ENCODE measurements at places on chromosomes 3 and 15.

DNA sequence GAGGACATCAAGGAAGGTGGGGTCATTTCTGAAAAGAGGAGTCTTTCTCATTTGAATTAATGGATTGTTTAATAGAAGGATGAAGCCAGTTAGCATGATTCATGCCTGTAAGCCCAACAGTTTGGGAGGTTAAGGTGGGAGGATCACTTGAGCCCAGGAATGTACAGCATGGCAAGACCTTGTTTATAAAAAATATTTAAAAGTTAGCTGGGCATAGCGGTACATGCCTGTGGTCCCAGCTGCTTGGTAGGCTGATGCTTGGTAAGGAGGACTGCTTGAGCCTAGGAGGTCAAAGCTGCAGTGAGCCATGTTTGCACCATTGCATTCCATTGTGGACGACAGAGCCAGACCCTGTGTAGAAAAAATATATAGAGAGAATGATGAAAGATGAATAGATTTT is 165.5 kb downstream of the ALCAM start:
- DNase-seq: no peak

GRCh38 chr15:80820092-80820491 is 40.9 kb downstream of the CEMIP start:
- DNase-seq: no peak

GRCh38 chr3:156271508-156271907 is 151.1 kb downstream of the KCNAB1 start:
- DNase-seq: no peak

GRCh38 chr15:82641129-82641798 is 5.9 kb downstream of the CPEB1 start:
- DNase-seq: no peak

DNA sequence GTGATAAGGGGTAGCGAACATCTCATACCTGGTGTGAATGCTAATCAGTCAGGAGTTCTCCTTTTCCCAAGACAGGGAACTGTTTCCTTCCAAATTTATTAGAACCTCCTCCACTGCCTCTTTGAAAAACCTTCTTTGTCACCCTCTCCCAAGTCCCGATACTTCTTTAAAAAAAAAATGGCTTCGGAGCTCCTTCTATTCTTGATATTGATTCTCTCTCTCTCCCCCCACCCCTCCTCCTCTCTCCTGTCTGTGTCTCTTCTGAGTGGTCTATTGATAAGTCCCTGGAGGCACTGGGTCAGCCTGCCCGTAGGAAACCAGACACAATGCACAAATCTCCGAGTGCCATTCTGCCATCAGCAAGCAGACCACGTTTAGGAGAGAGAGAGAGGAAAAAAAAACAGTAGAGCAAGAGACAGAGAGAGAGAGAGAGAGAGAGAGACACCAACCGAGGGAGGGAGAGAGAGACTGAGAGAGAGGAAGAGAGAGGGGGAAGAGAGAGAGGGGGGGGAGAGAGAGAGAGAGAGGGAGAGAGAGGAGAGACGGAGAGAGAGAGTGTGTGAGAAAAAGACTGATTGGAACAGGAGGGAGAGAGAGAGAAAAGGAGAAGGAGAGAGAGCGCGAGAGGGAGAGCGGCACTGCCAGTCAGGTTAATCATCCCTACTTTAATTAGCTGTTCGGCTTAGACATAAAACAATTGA is 160.9 kb downstream of the TIGIT start:
- DNase-seq: peak; percentile 43

DNA sequence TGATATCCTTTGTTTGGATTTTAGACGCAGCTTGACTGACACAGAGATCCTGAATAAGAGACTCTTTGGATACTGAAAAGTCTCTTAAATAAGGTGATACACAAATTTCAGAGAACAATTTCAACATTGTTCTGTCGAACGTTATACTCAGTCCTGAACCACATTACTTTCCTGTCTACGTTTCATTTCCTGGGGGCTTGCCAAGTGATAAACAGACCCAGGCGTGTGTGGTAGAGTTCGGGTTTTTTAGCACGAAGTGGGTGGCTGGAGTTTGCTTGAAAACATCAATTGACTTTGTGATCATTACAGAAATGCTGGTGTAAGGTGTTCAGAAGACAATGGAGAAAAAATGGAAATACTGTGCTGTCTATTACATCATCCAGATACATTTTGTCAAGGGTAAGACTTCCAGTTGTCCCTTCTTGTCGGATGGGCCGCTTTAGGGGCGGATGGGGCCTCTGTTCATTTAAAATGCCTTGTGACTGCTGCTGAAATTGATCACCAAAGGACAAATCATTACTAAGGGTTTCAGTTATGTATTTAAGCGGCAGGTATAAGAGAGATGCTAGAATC is at the start of gene CD96:
Gene CD96 (plus strand): TSS at position 287 of the 573 bp plus-strand sequence. CDS start 52 bp downstream, at position 339.
- no peak for DNase-seq

DNA sequence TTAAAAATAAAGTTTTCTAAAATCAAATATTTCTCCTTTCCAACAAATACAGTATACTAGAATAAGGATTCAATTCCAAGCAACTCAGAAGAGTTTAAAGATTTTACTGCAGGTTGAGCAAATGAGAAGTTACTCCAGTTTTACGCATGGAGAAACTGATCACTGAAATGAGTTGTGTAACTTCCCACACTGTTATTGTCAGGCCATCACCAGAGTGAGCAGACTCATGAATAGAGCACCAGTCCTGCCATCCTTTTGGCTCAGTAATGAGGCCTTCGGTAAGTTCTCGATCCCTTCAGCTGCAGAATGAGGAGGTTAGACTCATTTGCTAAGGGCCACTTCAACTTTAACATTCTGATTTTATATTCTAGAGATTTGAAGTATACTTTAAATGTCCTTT is 48.1 kb downstream of the OSBPL10 start:
- DNase-seq: no peak

DNA sequence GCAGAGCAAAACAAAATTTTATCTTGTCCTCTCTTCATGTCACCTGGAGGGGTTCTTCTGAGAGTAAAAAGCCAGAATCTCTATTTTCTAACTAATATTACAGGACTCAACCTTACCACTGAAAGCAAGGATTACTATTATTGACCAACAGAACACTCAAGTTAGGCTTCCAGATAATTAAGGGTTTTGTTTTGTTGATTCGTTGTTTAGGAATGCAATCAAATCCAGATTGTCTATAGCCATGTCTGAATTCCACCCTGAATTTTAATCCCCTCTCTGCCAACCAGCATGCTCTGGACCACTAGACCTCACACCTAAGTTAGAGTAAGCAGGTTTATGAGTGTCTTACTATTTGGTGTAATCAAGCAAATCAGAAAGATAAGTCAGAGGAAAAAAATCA is 90.7 kb downstream of the PEAK1 start:
- no peak for DNase-seq
